ENCODE measurements at places on chromosomes 11 and 22.

- DNase-seq, result no peak
These were observed 22.1 kb downstream of the GGTLC2 start for GRCh38 chr22:22666307-22667091.

- no peak for DNase-seq
These were observed 805 bp upstream of the QSER1 start for GRCh38 chr11:32891657-32892354.

DNA sequence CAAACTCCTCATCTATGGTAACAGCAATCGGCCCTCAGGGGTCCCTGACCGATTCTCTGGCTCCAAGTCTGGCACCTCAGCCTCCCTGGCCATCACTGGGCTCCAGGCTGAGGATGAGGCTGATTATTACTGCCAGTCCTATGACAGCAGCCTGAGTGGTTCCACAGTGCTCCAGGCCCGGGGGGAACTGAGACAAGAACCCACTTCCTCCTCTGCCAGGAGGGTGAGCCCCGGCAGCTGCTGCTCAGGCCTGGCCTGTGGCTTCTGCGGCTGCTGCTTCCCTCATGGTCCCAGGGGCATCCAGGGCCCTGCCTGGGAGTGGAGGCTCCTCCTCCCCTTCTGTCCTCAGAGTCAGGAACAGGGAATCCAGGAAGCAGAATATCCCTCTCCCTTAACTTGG lies 98.4 kb downstream of the ZNF280B start:
- no peak for DNase-seq

- DNase-seq, result no peak
These were observed 9.4 kb downstream of the HIPK3 start for GRCh38 chr11:33266393-33267215.

- no peak for DNase-seq
These were observed 7.9 kb upstream of the SH3BP1 start for GRCh38 chr22:37631448-37632173.

DNA sequence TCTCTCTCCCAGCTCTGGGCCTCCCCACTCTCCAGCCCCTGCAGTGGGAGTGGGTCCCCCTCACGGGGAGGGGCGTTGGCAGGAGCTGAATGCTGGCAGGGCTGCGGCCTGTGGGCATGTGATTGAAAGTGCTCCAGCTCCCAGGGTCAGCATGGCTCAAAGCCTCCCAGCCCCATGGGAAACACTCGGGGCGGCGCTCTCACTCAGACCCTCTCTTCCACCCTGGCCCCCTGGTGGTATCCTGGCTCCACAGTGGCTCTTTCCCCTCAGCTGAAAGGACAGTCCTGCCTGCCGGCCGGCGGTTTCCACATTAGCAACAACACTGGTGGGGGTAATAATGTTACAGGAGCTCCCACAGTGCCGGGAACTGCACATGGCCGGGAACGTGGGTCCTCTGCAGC lies 35.5 kb downstream of the POLR3H start:
- no peak for DNase-seq

GRCh38 chr11:61701242-61701886 lies 21.2 kb downstream of the DAGLA start:
- no peak for DNase-seq

DNA sequence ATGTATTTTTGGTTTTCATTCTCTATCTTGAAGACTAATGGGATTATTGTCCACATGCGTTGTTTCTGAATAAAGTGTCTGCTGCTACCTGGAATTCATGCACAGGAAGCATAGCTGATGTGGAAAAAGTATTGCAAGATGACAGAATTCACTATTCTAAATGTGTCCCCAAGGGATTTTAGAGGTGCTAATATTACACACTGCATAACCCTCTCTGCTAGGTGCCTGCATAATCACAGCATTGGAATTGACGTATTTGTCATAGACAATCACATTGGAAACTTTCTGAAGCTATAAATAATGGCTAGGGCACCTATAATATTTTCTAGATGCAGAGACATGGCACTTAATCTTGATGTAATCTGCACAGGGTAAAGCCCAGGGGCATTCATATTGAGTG lies 496.1 kb downstream of the JRKL start:
- no peak for DNase-seq

DNA sequence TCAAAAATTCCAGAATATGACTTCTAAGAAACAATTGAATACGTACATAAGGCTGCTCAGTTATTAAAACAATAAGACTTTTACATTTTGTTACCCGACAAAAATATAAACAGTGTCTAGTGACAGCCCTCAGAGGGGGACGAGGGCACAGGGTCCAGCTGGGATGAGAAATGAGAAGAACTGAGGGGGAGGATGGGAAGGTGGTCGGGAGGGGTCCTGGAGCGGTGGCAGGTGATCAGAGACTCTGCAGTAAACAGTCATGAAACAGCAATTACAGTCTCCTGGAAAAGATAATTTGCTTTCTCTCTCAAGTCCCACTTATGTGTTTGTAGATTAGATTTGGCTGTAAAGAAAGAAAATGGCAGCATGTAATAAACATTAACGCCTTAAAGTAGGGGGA lies 56.0 kb downstream of the PACSIN2 start:
- DNase-seq, result no peak

- DNase-seq, result no peak
These were observed 1.7 kb downstream of the FGF3 start for GRCh38 chr11:69817265-69818230.

DNA sequence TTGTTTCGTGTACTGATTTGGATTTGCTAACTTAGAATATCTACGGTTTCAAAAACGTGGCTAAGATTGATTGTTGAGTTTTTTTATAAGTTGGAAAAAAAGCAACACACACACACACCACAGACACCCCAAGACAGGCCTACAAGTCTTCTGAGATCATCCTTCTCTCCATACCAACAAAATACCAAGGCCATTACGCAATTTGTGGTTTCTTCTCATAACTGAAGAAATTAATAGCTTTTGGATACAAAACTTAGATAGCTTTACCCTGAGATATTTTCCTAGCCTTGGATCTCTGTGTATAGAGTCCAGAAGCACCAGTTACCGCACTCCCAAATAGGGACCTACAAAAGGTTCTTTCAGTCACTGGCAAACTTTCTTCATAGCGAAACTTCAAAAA lies 113.6 kb downstream of the SIK3 start:
- no peak for DNase-seq

DNA sequence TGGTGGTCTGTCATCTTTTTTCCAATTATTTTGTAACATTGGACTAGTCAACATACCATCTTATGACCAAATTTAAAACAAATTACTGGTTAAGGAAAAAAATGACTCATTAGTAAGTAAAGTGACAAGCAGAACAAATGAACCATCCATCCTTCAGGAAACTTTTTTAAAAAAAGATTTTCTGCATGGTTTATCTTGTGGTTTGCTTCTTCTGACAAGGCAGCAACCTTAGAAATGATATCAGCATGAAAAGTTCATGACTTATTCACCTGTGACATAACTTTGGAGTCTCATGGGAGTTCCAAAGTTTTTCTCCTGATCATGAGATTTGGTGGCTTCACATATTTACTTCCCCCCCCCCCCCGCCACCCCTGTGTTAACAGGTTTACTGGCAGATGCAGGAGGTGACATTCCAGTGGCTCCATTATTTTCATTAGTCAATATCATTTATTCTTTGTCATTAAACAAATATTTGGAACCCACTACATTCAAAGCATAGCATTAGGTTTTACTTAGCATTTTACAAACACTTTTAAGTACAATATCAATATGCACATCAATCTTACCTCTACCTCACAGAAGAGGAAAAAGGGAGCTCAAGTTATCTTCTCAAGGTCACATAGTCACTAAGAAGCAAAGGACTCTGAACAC lies 40.7 kb downstream of the DCUN1D5 start:
- no peak for DNase-seq

GRCh38 chr11:43410394-43410793 lies 51.7 kb downstream of the TTC17 start:
- no peak for DNase-seq

- DNase-seq, result no peak
These were observed 87.1 kb upstream of the TMEM45B start for GRCh38 chr11:129728581-129728980.

DNA sequence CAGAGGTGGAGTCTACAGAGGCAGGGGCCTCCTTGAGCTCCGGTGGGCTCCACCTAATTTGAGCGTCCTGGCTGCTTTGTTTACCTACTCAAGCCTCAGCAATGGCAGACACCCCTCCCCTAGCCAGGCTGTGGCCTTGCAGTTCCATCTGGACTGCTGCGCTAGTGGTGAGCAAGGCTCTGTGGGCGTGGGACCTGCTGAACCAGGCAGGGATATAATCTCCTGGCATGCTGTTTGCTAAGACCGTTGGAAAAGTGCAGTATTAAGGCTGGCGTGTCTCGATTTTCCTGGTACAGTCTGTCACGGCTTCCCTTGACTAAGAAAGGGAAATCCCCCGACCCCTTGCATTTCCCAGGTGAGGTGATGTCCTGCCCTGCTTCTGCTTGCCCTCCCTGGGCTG lies 77.7 kb downstream of the GDPD4 start:
- DNase-seq, result no peak

DNA sequence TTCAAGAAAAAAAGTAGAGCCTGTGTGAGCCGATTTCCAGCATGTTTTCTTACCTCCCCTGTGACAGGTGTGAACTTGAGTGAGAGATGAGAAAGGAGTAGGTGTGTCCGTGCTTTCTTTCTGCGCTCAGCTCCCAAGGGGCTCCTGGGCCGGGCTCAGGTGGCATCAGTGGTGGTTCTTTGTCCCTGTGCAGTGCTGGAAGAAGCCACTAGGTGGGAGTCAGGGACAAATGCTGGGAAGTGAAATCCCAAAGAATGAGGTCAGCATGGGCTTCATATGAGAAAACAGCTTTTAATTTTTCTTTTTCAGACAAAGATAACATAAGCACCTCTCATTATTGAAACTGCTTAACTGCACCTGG lies 57.8 kb downstream of the PPFIBP2 start:
- no peak for DNase-seq

DNA sequence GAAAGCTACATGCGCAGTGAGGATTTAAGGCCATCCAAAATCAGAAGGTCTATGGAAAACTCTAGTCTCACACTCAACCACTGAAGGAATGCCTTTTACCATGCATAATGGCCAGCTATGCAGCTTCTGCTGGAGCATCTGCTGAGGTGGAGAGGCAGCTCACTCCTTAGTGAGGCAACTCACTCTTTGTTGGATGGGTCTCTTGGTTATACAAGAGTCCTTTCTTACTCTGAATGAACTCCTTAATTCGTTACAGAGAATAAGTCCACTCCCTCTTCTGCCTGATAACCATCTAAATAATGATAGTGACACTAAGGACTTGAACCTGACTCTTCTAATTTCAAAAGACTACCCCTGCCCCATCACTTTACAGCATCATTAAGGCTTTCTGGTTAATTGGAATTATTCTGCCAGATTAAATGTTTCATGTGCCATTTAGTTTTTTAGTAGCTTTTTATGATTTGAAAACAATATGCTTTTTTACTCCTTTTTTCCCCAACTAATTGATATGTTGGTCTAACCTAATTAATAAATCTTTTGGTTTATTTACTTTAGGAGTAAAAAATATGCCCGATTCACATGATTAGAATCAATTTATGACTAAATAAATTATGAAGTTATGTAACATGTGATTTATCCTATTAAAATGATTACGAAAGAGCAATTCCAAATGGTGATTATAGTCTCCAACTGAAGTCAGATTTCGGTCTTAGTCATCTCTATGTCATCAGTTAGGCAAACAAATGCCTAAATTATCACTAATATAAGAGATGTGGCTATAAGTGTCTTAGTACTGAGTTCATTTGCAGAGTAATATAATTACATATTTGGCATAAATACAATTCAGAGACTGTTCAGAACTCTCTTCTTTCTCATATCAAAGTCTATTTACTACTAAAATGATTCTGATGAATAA lies 286.7 kb upstream of the CCDC90B start:
- DNase-seq, result no peak

GRCh38 chr11:135075740-135076139 lies 663.7 kb upstream of the B3GAT1 start:
- DNase-seq, result no peak

DNA sequence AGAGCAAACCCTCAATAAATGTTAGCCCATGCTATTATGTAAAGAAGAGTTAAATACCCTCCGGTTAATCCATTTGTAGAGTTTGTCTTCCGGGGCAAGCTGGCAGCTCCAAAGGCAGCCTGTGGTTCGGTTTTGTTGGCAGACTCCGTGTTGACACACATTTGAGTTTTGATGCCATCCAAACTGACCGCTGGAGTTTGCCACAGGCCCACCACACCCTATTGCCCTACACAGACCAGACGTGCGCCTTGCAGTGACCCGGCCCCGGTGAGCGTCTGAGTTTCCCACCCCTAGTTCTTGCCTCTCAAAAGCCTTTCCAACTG lies 25.1 kb downstream of the ELFN2 start:
- DNase-seq, result no peak

- DNase-seq, result no peak
These were observed 19.8 kb downstream of the PRMT3 start for GRCh38 chr11:20407344-20407743.

GRCh38 chr11:60389279-60389910 lies 6.9 kb upstream of the MS4A14 start:
- DNase-seq, result no peak

- no peak for DNase-seq
These were observed 235.4 kb upstream of the CCDC179 start for GRCh38 chr11:23095650-23096189.

- DNase-seq, result no peak
These were observed 1.3 kb upstream of the ISX start for GRCh38 chr22:35064664-35065063.

DNA sequence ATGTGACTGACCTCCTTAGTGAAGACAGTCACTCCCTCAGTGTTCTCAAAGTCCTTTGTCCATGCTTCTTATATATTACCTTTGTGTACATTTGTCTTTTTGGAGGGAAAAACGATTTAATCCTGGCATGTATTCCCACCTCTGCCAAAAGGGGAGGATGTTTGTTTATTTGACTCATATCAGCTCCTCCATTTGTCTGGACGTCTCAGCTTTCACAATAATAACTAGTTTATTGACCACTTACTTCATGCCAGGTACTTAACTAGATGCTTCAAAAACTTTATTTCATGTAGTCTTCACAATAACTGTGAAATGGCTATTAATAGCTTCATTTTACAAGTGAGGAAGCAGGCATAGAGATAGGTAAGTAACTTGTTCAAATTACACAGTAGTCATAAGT lies 5.3 kb downstream of the TBCEL start:
- DNase-seq, result no peak

DNA sequence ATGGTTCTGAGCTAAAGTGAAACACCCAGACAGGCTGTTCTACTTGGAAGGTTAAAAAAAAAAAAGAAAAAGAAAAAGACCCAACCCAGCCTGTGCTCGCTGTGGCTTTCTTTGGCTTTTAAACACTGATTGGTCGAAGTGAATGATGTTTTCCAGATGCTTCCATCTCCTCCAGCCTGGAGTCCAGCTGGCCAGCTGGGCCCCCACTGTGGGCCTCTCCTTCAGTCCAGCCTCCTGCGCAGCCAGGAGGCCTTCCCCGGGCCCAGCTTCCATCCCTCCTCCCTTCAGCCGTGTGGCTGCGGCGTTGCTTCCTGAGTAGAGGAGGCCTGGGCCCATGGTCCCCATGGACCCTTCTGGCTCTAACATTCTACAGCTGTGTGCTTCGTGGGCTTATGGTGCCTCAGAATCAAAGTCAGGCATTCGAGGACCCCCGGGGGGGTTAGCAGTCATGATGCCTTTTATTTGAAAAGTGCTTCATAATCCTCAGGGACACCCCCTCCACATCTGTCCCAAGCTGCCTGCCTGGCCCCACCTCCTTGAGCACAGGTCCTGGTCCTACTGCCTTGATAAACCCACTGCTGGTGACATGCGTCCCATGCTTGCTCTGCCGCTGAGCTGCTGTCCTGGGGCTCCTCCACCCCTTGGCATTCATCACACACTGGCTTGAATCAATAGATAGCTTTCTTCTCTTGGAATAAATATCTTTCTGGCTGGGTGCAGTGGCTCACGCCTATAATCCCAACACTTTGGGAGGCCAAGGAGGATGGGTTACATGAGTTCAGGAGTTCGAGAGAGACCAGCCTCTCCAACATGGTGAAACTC lies 42.2 kb upstream of the FBLN1 start:
- no peak for DNase-seq
